ENCODE measurements at places on chromosomes 2 and 18.
A peak's percentile ranks its signal among the peaks of the same experiment; 100 is the strongest.

- DNase-seq: no peak
Measured at GRCh38 chr2:218829868-218830451, 1.6 kb downstream of the PRKAG3 start.

- DNase-seq: peak; percentile 91
Measured at GRCh38 chr18:41075212-41075611, 879.8 kb upstream of the PIK3C3 start.

DNA sequence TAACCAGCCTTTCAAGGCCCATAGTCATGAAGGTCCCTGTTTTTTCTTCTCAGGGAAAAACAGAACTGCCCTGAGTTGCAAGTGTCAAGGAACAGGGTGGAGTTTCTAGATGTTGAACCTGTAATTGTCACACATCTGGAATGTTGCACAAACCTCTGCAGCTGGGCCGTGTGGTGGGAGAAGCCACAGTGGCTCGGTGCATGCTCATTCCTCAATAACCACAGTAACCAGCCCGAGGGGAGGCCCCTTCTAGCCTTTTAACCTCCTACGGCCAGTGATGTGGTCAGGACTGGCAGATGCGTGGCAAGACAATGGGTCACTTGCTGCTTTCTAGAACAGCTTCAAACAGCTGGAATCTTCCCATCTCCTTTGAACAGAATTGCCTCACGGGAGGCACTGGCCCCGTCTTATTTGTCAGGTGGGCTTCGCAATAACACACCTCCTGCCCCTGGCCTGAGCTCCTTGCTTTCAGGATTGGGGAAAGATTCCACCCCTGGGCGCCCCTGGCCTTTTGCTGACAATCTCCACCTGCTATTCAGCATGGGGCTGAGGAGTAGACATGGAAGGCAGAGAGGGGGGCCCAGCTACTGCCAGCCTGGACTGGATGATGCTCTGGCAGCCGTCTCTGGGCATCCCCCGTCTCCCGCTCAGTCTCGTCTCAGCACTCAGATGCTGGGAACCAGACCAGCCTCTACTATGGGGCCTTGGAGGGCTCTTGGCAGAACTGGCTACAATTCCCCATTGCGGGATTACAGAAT lies 102.9 kb downstream of the KLHL29 start:
- DNase-seq: peak; percentile 40

DNA sequence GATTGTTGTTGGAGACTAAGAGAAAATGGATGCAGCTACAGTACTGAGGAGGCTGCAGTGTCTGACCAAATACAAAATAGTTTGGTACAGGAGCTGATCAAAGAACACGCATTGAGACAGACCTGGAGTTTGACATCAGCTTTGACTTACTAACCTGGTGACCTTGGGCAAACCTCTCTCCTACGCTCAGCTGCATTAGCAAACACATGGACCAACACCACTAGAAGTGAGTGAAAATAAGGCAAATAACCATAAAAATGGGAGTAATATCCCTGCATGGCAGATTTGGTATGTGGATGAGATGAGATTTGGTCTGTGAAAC lies 126.5 kb downstream of the LPIN1 start:
- no peak for DNase-seq

GRCh38 chr18:54950221-54950620 lies 9.0 kb downstream of the CCDC68 start:
- no peak for DNase-seq

DNA sequence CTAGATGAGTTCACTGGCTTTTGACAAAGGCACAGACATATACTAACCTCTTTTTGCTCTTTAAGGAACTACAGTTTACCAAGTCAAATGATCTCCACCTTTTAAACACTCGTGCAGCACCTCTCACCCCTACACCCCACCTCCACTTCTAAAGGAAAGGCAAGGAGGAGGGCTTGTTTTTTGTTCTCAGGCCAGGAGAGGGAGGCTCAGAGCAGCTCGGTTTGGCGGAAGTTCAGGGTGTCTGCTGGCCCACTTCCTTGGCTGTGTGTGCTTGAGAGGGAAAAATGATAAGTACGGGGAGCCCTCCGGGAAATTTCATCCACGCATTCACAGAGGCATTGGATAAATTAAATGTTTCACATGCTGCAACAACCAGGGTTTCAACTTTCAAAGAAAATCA lies 667.9 kb downstream of the BCL11A start:
- DNase-seq: peak; percentile 26

DNA sequence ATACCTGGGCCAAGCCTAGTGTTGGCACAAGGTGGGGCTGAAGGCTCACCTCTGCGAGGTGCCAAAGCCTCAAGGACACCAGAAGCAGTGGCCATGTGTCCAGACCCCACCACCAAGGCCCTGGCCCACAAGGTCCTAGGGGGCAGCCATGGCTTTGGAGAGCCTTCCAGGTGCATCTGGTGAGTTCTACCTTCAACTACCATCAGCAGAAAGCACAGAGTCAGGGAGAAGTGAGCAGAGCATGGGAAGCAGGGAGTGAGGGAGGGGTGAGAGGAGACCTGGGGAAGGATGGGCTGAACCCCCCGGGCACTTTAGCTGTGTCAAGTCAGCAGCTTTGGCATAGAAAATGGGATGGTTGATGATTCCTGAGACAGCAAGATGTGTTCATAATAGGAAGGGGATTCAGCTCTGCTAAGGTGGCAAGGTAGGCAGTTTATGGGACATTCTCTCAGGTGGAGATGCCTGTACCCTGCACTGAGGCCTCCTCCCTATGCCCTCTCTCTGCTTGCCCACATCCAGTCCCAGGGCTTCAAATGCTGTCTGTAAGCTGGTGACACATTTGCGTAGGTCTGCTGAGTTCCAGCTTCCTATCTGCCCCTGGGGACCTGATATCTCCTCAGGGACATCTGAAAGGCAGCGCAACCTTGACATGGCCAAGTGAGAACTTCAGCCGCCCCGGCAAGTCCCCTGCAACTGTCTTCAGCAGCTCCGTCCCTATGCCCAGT lies 83.4 kb upstream of the RGPD5 start:
- DNase-seq: no peak

GRCh38 chr2:227642656-227643055 lies 23.9 kb upstream of the SCYGR5 start:
- no peak for DNase-seq

DNA sequence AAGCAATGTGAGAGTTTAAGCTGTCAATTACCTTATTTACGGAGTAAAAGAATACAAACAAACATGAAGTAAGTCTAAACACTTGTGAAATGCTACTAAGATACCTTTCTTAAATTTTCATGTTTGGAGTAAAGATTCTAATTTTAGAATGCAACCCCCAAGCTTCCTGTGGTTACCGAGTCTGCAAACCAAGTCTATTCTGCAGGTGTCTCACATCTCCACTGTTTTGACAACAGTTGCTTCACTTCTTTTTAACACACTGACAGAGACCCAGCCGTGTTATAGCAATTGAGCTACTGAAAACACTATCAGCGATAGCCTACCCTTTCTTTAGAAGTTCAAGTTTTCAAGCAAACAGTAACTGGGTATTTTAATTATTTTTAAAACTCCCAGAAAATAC lies 608.3 kb downstream of the ERBB4 start:
- no peak for DNase-seq

GRCh38 chr2:208311954-208312353 lies 45.9 kb downstream of the PIKFYVE start:
- peak; percentile 5 for DNase-seq

- DNase-seq: no peak
Measured at GRCh38 chr2:239760596-239760995, 264.5 kb downstream of the NDUFA10 start.

GRCh38 chr2:34252111-34252510 lies 653.0 kb upstream of the FAM98A start:
- no peak for DNase-seq

DNA sequence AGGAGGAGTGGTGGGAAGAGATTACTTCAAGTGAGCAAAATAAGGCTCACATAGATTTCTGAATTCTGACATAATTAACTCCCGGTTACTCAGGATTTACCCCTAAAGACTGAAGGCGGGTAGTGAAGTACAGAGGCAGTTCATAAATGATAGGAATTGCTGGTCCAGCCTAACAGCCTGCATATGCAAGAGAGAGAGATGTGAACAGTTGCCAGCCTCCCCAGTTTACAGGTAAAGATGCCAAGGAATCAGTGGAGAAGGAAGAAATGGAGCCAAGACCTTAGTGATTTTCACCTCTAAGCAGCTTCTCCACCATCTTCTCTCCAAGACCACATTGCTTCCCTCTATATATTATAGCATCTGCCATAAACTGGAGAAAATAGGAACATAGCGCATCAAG lies 91.8 kb upstream of the THUMPD2 start:
- no peak for DNase-seq

GRCh38 chr2:199895406-199895805 lies 15.7 kb upstream of the C2orf69 start:
- no peak for DNase-seq

- DNase-seq: no peak
Measured at GRCh38 chr2:149627111-149627801, 39.7 kb upstream of the MMADHC start.

- DNase-seq: no peak
Measured at GRCh38 chr2:203849010-203849409, 18.6 kb upstream of the CTLA4 start.

Measured in fibroblast of skin of abdomen (primary cell).